ENCODE measurements at places on chromosomes 5 and 9. TPM values are rescaled to one million over a fixed set of nuclear protein-coding genes. Genes with fewer than 3 reads are reported as not detected.

GRCh38 chr9:3290231-3290840 lies 235.5 kb downstream of the RFX3 start:
- DNase-seq: no peak
- H3K4me1 ChIP-seq: no peaks in the 10 kb centered on the region
- no peak overlapping the region for H3K27ac ChIP-seq
- H3K4me3 ChIP-seq: no peak overlapping the region

DNA sequence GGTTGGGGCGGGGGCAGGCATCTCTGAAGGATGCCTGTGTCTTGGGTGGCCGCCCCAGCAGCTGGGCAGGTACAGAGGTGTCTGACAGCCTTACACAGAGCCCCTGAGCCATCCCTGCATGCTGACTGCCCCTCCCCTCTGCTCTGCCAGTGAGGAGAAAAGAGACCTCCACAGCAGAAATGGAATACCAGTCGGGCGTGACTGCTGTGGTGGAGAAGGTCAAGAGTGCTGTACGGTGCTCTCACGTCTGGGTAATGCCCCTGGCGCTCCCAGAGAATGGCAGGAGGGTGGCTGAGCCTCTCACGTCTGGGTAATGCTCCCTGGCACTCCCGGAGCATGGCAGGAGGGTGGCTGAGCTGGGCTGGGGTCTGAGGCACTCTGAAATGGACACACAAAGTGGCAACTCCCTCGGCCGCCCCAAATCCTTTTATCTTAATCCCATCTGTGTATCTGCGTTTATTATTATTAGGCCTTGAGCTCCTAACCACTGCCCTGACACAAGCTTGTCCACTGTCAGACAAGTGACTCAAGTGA lies 2.5 kb upstream of the RABL6 start:
- no peak overlapping the region for H3K27ac ChIP-seq
- DNase-seq: no peak
- peaks cover 7% of the 10 kb centered on the region for H3K36me3 ChIP-seq
- H3K4me1 ChIP-seq: peaks cover 31% of the 10 kb centered on the region
- H3K27me3 ChIP-seq: no peaks in the 10 kb centered on the region

- no peak overlapping the region for H3K27ac ChIP-seq
- no peak overlapping the region for H3K4me3 ChIP-seq
- H3K27me3 ChIP-seq: peaks cover 36% of the 10 kb centered on the region
- no peaks in the 10 kb centered on the region for H3K4me1 ChIP-seq
- no peak for DNase-seq
These were observed 20.8 kb upstream of the SNCAIP start for GRCh38 chr5:122291000-122291901.

ARRDC3 gene
- total RNA-seq: 46.3 TPM

PCDHA2 gene
- 0.15 TPM for total RNA-seq

GCNT1 gene
- not detected for total RNA-seq
